Cardiac septum (tissue), 1 donor: ENCODE measurements at places on chromosomes 2 and 18. TPM values are rescaled to one million over a fixed set of nuclear protein-coding genes. Genes with fewer than 3 reads are reported as not detected.

SEMA4F gene
- 3.0 TPM for total RNA-seq

CNDP1 gene
- total RNA-seq = not detected

PRSS56 gene
- not detected for total RNA-seq

CHRNG gene
- total RNA-seq = not detected

SIX3 gene
- total RNA-seq = not detected

ABCB11 gene
- 0.03 TPM for total RNA-seq
